CD4-positive, alpha-beta T cell treated with Interleukin-6 for 4 hours (primary cell): ENCODE measurements at places on chromosomes 12 and 14.

- no peak for DNase-seq
Measured at GRCh38 chr14:95228240-95228639, 70.9 kb upstream of the DICER1 start.

- no peak for DNase-seq
Measured at GRCh38 chr12:62703011-62703380, 232.0 kb downstream of the PPM1H start.

GRCh38 chr14:103696070-103696402 is 19.2 kb downstream of the XRCC3 start:
- no peak for DNase-seq

- no peak for DNase-seq
Measured at GRCh38 chr12:108148521-108149074, 19.5 kb downstream of the WSCD2 start.

DNA sequence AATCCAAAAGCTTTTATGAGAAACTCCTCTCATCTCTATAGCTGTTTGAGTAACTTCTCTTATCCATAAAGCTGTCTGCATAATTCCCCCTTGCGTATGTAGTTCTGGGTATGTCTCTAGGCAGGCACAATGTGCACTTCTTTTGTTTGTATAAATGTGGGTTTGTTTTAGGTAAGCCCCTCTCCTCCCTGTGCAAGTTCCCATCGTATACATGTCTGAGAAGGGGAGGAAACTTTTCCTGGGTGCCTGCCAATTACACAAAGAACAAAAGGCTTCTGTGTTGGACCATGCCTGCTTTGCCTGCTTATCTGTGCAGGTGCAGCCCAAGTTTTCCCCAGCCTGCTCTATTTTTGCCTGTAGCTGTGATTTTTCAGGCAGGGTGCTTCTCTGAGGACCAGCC is 96.7 kb downstream of the CCER1 start:
- DNase-seq = no peak

DNA sequence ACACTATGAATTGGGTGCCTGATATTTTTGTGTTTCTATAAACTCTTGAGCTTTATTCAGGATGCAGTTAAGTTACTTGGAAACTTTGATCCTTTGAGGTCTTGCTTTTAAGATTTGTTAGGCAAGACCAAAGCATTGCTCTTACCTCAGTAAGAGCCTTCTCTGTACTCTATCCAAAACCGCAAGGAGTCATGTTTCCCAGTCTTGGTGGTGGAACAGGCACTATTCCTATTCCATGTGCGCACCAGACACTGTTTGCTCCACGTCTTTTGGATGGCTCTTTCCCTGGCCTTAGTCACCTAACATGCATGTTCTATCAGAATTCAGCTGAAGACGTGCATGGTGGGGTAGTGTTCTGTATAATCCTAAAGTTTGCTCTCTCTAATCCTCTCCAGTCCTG is 23.5 kb downstream of the CSRP2 start:
- no peak for DNase-seq

- no peak for DNase-seq
Measured at GRCh38 chr12:10661338-10661737, 12.5 kb downstream of the STYK1 start.

DNA sequence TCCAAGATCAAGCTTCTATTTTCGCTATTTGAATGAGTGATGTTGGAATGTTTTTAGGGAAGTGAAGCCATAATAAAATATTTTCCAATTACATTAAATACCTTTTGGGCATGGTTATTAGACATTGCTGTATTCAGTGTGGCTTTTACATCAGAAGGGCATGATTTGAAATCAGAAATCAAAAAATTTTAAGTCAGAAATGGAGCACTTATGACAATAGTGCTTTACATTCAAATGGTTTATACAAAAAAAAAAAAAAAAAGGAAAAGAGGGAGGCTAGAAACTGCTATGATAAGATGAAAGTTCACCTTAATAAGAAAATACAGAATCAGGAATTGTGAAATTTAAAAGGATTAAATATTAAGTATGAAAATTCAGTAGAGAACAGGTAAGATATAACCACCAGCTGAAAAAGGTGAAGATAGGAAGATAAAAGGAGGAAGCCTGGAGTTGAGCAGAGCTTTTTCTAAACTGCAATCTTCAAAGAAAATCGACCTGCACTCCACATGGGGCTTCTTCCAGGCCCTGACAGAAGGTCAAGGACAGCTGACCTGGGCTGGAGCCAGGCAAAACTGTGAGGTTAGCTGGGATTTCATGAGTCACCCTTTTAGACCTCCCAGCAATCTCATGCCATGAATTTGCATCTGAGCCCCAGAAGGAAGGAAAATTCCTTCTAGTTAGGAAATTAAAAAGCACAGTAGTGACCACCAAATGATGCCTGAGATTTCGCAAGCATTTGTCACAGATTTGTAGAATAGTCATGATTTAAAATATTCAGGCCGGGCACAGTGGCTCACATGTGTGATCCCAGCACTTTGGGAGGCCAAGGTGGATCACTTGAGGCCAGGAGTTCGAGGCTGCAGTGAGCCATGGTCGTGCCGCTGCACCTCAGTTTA is 23.4 kb upstream of the BMP4 start:
- no peak for DNase-seq

DNA sequence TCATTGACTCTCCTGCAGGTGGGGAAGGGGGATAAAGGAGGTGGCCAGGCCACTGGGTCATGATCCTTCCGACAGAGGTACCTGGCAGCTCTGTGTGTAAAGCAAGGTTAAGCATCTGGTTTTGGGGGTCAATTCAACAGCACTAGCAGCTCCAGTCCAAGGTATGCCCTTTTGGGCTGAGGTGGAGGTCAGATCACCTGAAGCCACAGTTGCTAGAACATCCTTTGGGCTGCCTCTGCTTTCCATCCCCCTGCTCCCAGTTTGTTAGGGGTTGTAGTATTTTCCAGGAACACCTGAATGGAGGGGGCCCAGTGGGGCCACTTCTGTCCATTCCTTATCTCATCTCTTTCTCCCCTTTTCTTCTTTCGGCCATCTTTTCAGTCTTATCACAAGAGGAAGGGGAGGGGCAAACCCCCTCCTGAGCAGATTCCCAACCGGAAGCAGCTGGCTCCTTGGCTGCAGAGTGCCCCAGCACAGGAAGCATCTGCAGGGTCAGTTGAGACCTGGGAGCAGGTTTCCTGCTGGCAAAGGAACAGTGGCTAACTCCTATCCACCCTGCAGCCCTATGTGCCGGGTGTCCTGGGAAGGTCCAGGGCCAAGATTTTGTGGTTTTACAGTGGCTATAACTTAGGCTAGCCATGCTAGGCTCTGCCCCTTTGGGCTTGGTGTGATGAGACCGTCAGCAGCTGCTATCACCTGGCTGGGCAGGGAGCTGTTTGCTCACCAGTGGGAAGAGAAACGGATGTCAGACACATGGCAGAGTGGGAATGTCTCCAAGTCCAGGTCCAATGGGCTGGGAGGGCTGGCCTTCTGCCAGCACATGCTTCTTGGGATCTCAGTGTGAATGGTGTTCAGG is 40.2 kb downstream of the SH2B3 start:
- no peak for DNase-seq

- peak; percentile 89 for DNase-seq
Measured at GRCh38 chr12:105235732-105236476, at the start of gene APPL2. APPL2 (minus strand) TSS chr12:105236174; CDS start chr12:105236012, 162 bp downstream.

GRCh38 chr14:32567543-32568384 is 238.7 kb downstream of the AKAP6 start:
- no peak for DNase-seq

GRCh38 chr12:19794116-19794515 is 354.8 kb downstream of the AEBP2 start:
- no peak for DNase-seq

DNA sequence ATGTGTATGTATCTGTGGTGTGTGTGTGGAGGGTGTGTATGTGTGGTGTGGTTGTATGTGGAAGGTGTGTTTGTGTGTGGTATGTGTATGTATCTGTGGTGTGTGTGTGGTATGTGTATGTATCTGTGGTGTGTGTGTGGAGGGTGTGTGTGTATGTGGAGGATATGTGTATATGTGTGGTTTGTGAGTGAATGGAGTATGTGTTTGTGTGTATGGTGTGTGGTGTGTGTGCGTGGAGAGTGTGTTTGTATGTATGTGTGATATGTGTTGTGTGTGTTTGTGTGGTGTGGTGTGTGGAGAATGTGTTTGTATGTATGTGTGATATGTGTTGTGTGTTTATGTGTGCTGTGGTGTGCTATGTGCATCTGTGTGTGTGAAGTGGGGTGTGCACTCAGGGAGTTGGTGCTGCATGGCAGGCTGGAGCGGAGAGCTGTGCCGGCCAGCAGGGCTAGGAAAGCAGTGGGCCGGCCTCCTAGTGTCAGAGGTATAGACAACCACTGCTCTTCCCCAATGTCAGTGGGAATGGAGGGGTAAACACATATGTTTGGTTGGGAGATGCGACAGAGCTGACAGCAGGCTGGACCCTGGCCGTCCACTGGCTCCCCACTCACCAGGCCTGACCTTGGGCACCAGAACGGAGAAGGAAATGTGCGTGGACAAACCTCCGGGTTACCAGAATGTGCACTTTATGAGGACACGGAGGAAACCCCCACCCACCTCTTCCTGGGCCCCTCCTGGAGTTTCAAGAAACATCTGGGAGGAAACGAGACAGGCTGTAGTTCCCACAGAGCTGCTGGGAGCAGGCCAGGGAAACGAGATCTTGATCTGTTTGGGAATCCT is 60.7 kb downstream of the CLMN start:
- no peak for DNase-seq

DNA sequence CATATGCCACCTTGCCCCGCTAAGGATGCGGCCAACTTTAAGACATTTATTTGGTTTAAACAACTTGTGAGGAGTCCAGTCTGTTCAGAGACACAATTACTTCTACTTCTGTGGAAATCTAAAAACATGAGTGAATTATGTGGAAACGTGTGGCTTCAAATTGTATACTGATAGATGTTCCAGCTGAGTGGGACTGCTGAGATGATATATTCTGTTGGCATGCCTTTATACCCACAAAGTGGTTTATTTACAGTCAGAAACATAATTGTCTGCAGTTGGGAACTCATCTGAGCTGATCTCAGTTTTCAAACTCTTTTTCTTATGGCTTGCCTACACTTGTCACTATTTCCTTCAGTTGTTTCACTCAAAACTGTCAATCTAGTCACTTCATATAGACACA is 67.8 kb downstream of the FLRT2 start:
- no peak for DNase-seq

- DNase-seq = no peak
Measured at GRCh38 chr12:109513977-109514376, 36.5 kb downstream of the UBE3B start.
